Panc1 (cell line): ENCODE measurements at places on chromosomes 3 and 15. TPM values are rescaled to one million over a fixed set of nuclear protein-coding genes. Genes with fewer than 3 reads are reported as not detected.

GRCh38 chr3:173253471-173253870 is 112.4 kb upstream of the SPATA16 start:
- H3K4me1 ChIP-seq: no peaks in the 10 kb centered on the region
- no peaks in the 10 kb centered on the region for H3K36me3 ChIP-seq
- H3K4me3 ChIP-seq: no peak overlapping the region
- H3K27ac ChIP-seq: no peak overlapping the region
- H3K27me3 ChIP-seq: no peaks in the 10 kb centered on the region

CAND2 gene
- total RNA-seq: 0.13 TPM

GRCh38 chr15:34896183-34896582 is 73.4 kb downstream of the AQR start:
- no peak overlapping the region for H3K27ac ChIP-seq
- peaks cover 22% of the 10 kb centered on the region for H3K36me3 ChIP-seq
- H3K27me3 ChIP-seq: no peaks in the 10 kb centered on the region
- no peaks in the 10 kb centered on the region for H3K4me1 ChIP-seq

DNA sequence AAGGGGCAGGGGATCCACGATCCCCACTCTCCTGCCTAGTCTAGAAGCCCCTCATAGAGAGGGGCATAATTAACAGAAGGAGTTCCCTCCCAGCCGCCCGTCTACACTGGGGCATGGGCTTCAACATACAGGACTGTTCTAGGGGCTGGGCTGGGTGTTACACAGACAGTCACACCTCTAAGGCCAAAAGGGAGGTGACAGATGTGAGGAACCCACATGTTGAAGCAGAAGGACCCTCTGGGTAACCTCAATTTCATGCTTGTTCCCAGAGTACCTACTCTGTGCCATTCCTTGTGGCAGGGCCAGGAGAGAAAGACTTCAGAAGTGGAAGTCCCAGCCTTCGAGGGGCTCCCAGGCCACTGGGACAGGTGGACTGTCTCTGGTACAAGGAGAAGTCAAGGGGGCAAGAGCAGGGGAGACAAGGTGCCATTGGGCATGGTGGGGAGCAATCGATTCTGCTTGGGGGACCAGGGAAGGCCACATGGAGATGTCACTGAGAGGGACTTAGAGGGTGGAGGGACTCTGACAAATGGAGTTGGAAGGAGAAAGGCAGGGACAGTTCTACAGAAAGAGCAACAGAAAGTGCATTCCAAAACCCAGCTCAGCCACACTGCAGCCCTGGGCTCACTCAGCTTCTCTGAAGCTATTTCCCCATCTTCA is 71.3 kb downstream of the CPN2 start:
- H3K4me1 ChIP-seq: peaks cover 35% of the 10 kb centered on the region
- no peaks in the 10 kb centered on the region for H3K36me3 ChIP-seq
- no peak overlapping the region for H3K4me3 ChIP-seq
- no peak for DNase-seq
- H3K27me3 ChIP-seq: no peaks in the 10 kb centered on the region

GRCh38 chr3:157982359-157982758 is 123.9 kb downstream of the SHOX2 start:
- H3K4me1 ChIP-seq: no peaks in the 10 kb centered on the region
- H3K27ac ChIP-seq: no peak overlapping the region
- no peaks in the 10 kb centered on the region for H3K36me3 ChIP-seq
- no peak for DNase-seq
- H3K4me3 ChIP-seq: no peak overlapping the region

GANC gene
- total RNA-seq: 21.1 TPM

- H3K27ac ChIP-seq: no peak overlapping the region
- DNase-seq: no peak
- no peak overlapping the region for H3K4me3 ChIP-seq
Observed at GRCh38 chr3:181969925-181970324, 258.2 kb downstream of the SOX2 start.

EPHB1 gene
- total RNA-seq: 0.46 TPM

DNA sequence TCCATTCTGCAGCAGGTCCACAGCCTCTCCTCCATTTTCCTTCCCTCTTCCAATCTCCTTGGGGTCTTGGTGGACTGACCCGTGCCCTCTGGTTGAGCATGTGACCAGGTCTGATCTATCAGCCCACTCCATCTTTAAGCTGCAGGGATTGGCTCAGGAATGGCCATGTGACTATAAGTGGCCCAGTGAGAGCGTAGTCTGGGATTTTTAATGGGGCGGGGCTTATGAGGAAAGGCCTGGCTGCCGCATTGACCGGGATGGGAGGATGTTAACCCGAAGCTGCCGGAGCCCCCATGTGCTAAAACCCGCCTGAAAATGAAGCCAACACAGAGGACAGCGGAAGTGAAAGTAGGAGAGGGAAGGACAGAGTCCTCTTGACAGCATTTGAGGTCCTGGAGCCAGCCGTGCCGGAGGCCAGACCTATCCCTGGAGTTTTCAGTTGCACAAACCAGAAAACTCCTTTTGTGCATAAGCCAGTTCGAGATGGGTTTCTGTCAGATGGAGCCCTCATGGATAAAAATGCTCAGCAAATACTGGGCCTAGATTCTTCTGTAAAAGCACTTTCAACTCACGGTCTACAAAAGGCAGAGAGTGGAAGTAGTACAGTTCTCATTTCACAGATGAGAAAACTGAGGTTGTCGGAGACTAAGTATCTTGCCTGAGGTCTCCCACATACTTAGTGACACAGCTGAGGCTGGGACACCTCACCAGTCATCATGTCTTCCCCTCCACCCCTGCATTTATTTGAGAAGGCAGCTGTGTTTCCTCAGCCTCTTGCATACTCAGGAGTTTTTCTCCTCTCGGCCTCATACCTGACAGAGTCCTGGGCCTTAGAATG is 61.9 kb downstream of the ATP2B2 start:
- no peak for DNase-seq
- no peak overlapping the region for H3K4me3 ChIP-seq
- no peaks in the 10 kb centered on the region; the same call in 1 of the 2 replicates for H3K27me3 ChIP-seq

GRCh38 chr3:104503022-104503421 is 863.7 kb upstream of the ALCAM start:
- H3K27me3 ChIP-seq: no peaks in the 10 kb centered on the region
- H3K4me3 ChIP-seq: no peak overlapping the region
- no peak for DNase-seq
- no peak overlapping the region for H3K27ac ChIP-seq

OXNAD1 gene
- 6.6 TPM for total RNA-seq

GABRG3 gene
- not detected for total RNA-seq

ZMYND10 gene
- total RNA-seq: 3.6 TPM

KNG1 gene
- total RNA-seq: 0.23 TPM

DNA sequence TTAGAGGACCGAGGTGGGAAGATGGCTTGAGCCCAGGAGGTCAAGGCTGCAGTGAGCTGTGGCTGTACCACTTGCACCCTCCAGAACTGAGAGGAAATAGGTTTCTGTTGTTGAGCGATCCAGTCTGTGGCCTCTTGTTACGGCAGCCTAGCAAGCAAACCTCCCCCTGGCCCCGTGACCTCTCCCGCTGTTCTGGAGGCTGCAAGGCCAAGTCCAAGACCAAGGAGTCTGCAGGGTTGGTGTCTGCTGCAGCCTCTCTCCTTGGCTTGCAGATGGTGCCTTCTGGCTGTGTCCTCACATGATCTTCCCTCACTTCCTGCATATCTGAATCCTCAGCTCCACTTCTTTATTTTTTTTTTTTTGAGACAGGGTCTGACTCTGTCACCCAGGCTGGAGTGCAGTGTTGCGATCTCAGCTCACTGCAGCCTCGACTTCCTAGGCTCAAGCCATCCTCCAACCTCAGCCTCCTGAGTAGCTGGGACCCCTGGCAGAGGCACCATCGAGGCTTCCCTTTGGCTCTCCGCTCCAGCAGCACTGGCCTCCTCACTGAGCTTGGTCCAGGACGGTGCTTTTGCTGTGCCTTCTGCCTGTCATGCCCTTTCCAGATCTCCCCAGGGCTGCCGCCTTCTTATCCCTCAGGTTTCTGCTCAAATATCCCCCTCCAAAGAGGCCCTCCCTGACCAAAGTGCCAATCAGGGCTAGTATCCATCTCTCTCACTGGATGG is 18.0 kb upstream of the PLXND1 start:
- H3K4me1 ChIP-seq: peaks cover 42% of the 10 kb centered on the region
- peak overlapping the region; percentile 86 for H3K27ac ChIP-seq
- no peak overlapping the region for H3K4me3 ChIP-seq
- H3K36me3 ChIP-seq: no peaks in the 10 kb centered on the region
- no peak for DNase-seq

DNA sequence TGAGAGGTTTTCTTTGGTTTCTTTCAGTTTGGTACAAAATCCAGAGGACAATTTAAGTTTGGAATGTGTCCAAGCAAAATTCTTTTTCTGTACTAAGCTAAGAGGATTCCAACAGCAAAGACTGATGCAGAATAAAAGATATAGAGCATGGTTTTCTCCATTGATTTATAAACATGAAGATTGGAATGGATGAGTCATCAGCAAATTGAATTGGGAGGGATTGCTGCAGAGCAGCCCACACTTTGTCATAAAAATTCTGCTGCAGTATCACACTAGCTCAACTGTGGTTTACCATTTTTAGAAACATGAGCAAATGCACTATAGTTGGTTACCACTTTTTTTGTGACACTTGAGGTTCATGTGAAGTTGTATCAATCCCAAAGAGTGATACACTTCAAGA is 16.1 kb upstream of the LARP6 start:
- H3K4me1 ChIP-seq: peaks cover 11% of the 10 kb centered on the region; the same call in 1 of the 2 replicates
- no peak for DNase-seq
- H3K27me3 ChIP-seq: no peaks in the 10 kb centered on the region
- no peak overlapping the region for H3K4me3 ChIP-seq

DLEC1 gene
- total RNA-seq: not detected

RCN2 gene
- total RNA-seq: 60.7 TPM

DNA sequence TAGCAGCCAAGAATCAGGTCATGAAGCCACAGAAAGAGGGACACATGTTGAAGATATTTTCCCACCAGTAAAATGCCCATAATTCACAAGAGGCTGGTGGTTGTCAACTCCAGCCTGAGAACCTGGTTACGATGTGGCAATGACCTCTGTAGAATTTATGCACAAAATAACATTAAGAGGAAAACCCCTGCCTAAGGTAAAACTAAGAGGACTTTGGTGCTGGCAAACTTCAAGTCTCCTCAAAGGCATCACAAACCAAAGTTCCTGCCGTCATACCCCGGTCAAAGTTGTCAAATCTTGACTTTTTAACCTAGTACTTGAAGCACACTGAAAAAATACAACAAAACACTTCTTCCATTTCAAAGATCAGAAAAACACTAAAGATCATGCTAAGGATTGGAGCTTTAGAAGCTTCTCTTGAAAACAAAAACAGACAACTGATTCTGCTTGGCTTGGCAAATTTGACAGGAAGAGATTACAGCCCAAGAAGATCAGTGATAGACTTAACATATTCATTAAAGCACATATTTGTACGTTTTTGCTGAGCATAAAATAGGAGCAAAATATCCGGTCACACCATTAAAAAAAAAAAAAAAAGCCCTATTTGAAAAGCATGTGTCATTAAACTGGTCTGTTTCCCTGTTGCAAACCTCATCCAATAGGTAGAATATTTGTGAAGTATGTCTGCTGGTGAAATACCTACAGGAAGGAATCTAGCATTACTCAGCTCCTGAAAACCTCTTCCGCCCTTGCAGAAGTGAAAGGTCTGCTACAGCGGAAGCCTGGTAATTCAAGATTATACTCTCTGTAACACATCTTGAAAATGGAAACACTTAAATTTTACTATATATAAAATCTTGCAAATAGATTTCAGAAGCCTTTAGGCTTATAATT is 22.8 kb downstream of the EIF4E3 start:
- H3K4me1 ChIP-seq: no peaks in the 10 kb centered on the region
- H3K27ac ChIP-seq: no peak overlapping the region
- DNase-seq: no peak
- H3K27me3 ChIP-seq: no peaks in the 10 kb centered on the region

DNA sequence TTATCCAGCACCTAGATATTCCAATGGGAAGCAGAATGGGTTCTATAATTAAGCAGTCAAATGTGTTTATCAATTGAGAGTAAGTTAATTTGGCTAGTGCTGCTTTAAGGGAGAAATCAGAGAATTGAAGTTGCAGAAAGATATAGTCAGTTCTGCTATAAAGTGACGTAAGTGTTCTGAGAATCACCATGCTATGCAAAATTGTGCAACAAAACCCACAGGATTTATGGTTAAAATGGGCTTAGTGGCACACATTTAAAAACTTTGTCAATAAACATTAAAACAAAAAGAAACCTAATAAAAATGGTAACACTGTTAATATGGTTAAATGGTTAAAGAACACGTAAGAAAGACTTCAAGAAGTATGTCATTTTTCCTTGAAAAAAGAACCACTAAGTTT is 74.5 kb downstream of the TMEM108 start:
- H3K36me3 ChIP-seq: no peaks in the 10 kb centered on the region
- DNase-seq: no peak
- no peaks in the 10 kb centered on the region for H3K4me1 ChIP-seq
- H3K27me3 ChIP-seq: no peaks in the 10 kb centered on the region
- H3K4me3 ChIP-seq: no peak overlapping the region

SLC22A13 gene
- 0.33 TPM for total RNA-seq

- DNase-seq: no peak
- no peaks in the 10 kb centered on the region for H3K4me1 ChIP-seq
- H3K27ac ChIP-seq: no peak overlapping the region
- H3K4me3 ChIP-seq: no peak overlapping the region
- no peaks in the 10 kb centered on the region for H3K27me3 ChIP-seq
Observed at GRCh38 chr15:57345584-57345983, 30.7 kb upstream of the CGNL1 start.

CSPG4 gene
- total RNA-seq: 17.5 TPM

GABRA5 gene
- total RNA-seq: not detected

GRCh38 chr3:152199102-152199840 is 69.5 kb upstream of the MBNL1 start:
- H3K27me3 ChIP-seq: no peaks in the 10 kb centered on the region
- 0 out of 2 replicates have a peak, but pooled peaks cover 3% of the 10 kb centered on the region for H3K4me1 ChIP-seq
- no peak for DNase-seq
- H3K27ac ChIP-seq: no peak overlapping the region
- no peaks in the 10 kb centered on the region for H3K36me3 ChIP-seq

- no peaks in the 10 kb centered on the region for H3K27me3 ChIP-seq
- no peak overlapping the region for H3K4me3 ChIP-seq
- H3K4me1 ChIP-seq: no peaks in the 10 kb centered on the region
- no peak overlapping the region for H3K27ac ChIP-seq
- no peaks in the 10 kb centered on the region for H3K36me3 ChIP-seq
Observed at GRCh38 chr3:54304877-54305276, 182.5 kb downstream of the CACNA2D3 start.

DNA sequence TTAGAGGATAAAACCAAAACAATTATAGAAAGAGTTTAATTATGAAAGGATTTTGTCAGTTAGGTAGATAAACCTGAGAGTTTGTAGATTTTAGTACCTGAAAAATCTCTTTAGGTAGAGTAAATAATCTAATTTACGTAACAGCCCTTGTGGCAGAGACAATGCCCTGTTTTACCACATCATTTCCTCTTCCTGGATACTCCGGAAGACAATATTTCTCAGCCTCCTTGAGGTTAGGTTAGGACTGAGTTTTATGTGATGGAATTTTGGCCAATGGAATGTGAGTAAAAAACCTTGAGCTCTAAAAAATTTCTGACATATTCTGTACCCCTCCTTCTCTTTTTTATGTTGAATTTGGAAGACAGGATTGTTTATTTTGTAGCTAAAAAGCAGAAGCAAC is 50.7 kb upstream of the TPRG1 start:
- no peaks in the 10 kb centered on the region for H3K36me3 ChIP-seq
- H3K4me3 ChIP-seq: no peak overlapping the region
- H3K27ac ChIP-seq: no peak overlapping the region
- no peak for DNase-seq
- H3K27me3 ChIP-seq: peaks cover 11% of the 10 kb centered on the region

GRCh38 chr3:136932523-136932922 is 25.3 kb upstream of the IL20RB start:
- H3K4me3 ChIP-seq: no peak overlapping the region
- H3K27ac ChIP-seq: no peak overlapping the region
- no peaks in the 10 kb centered on the region for H3K4me1 ChIP-seq
- H3K36me3 ChIP-seq: peaks cover 3% of the 10 kb centered on the region; the same call in 1 of the 2 replicates
